ENCODE measurements at places on chromosomes 5 and 9.

GRCh38 chr9:129006328-129007034 lies 21.6 kb downstream of the SH3GLB2 start:
- DNase-seq, result peak; percentile 65

GRCh38 chr5:68641211-68641610 lies 425.7 kb downstream of the PIK3R1 start:
- no peak for DNase-seq

GRCh38 chr5:80182809-80183580 lies 72.9 kb downstream of the SERINC5 start:
- peak; percentile 34 for DNase-seq

- peak; percentile 86 for DNase-seq
These were observed 12.2 kb upstream of the OR13J1 start for GRCh38 chr9:35882263-35882848.

- DNase-seq, result no peak
These were observed 53.6 kb downstream of the RASGEF1C start for GRCh38 chr5:180155365-180155926.

DNA sequence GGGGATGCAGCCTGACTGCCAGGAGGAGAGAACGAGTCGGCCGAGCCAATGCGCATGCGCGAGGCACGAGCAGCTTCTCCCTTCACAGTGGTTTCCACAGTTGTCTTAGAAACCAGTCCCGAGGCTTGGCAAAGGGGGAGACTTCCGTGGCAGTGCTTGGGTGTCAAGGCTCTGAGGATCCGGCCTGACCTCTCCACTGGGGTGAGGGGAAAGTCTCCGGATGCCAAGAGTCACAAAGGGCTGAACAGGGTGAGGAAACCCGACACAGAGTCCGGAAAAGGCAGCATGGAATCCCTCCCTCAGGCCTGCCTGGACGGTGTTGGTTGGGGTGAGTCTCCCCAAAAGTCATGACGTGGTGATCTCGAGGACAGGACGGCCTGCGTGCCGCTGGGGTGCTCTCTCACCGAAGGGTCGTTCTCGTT lies 475.5 kb downstream of the SPATA31A7 start:
- DNase-seq, result no peak

- no peak for DNase-seq
These were observed 58.0 kb upstream of the ANKRD55 start for GRCh38 chr5:56291079-56291643.

GRCh38 chr5:147310059-147310704 lies 75.4 kb downstream of the STK32A start:
- no peak for DNase-seq

DNA sequence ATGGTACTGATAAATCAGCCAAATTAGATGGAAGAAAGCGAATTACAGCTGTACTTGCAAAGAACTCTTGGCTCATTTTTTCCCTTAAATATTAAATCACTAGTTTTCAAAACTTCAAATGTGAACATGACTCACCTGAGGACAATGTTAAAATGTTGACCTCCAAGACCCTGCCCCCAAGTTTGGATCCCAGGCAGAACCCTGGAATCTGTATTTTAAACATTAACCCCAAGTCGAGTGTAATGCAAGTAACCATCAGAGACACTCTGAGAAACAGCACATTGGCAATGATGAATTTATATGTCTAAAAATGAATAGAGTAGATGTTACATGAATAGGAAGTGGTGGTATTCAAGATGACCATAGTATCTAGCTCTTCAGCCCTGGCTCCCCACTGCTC lies 2.3 kb upstream of the CD274 start:
- DNase-seq, result no peak

DNA sequence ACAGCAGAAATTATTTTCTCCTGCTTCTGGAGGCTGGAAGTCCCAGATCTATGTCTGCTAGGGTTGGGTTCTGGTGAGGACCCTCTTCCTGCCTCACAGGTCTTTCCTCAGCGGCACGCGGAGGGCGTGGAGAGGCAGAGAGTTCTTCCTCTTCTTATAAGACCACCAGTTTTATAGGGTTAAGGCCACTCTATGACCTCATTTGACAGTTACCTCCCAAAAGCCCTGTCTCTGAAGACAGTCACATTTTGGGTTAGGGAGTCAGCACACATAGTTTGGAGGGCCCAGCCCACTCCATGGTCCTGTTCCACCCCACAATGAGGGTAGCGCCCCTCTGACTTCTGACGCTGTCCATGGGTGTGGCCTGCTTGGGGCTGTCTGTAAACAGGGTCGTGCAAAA lies 46.7 kb downstream of the TRIP13 start:
- DNase-seq, result no peak

DNA sequence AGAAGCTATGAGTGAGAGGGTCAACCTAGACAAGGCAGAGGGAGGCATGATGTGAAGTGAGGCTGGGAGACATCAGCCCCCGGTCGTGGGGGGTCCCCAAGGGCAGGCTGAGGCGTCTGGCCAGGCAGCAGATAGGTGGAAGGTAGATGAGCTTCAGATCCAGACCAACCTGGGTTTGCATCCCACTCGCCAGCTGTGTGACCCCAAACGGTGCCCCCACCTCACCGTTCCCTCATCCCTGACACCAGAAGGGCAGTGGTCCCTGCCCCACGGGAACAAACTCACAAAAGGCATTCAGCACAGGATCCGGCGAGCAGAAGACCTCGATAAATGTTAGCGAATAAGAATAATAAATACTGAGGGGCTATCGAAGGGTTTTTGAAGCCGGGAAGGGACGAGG lies 27.5 kb upstream of the LMX1B start:
- no peak for DNase-seq

- DNase-seq, result no peak
These were observed 5.2 kb downstream of the HNRNPAB start for GRCh38 chr5:178209334-178210072.

DNA sequence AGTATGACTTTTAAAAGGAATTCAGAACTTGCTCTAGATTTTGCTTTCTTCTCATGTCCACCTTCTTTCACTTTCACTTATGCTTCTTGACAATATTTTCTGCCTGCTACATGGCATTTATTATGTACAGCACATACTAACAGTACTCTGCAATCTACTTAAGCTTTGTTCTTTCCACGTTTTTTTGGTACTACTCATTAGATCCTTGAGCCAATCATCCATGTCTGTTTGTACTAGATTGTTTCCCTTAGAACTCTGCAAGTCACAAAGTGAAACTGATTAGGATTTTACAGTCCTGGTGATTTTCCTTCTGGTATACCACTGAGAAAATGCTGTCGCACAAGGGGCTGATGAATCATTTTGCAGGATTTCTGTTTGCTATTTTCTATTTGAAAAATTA lies 78.3 kb downstream of the PARP8 start:
- no peak for DNase-seq

- no peak for DNase-seq
These were observed 160.9 kb downstream of the AUH start for GRCh38 chr9:91200692-91201336.

- DNase-seq, result no peak
These were observed 895.9 kb downstream of the TLE4 start for GRCh38 chr9:80467632-80468031.

DNA sequence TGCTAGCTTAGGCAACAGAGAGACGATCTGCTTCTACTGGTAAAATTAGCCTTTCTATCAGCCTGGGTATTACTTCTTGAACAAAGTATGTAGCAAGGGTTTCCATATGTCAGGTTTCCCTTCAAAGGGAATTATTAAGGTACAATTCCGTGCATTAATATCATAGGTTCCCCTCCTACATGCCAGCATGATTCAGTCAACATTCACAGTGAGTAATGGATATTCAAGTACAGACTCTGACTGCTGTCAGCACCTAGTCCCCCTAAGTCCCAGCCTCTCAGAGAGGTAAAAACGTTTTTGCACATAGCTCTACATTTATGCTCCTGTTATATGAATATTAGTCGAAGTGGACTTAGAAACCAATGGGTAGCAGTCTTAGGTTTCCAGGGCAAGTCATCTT lies 322.4 kb upstream of the CCNG1 start:
- no peak for DNase-seq

DNA sequence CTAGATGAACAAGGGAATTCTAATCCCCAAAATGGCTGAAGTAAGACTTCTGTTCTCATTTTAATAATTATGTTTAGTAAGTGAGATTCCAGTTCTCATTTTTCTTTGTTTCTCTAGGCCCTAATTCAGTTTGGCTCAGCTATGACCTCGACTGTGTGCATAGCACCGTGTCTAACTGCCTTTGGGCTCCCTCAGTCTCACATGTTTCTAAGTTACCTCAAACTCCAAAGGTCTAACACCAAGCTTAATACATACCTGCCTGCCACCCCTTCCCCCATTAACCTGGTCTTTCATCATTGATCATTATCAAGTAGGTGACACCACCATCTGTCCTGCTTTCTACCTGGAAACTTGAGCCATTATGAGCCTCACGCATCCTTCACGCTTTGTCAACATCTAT lies 273.2 kb downstream of the SAXO1 start:
- DNase-seq, result no peak

DNA sequence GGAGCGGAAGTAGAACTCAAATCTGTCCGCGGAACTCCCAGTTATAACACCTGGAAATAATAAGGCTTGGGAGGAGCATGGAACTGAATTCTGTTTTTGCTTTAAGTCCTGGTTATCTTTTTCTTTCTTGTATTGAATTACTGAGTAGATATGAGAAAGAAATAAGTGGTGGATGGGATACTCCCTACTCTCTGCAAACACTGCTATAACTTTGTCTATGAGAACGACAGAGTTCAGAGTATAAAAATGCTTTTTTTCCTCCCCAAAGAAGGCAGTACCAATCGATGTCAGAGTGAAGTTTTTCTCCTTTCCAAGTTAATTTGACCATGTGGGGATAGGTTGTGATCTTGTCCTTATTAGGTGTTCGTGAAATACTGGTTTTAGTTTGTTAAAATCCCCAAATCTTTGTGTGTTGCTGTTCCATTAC lies 1.2 kb downstream of the RIC1 start:
- DNase-seq, result no peak

- DNase-seq, result no peak
These were observed 34.9 kb upstream of the FGF1 start for GRCh38 chr5:142720641-142721271.

- DNase-seq, result no peak
These were observed 7.8 kb upstream of the SOX30 start for GRCh38 chr5:157659868-157660660.

- no peak for DNase-seq
These were observed 37.6 kb downstream of the ANKRD33B start for GRCh38 chr5:10601246-10602030.

GRCh38 chr9:137302118-137302448 lies at the start of gene NRARP:
TSS of gene NRARP (minus strand) at chr9:137302271. CDS start at chr9:137301928, 343 bp downstream.
- DNase-seq, result peak; percentile 93

- DNase-seq, result no peak
These were observed 186.7 kb upstream of the TLX3 start for GRCh38 chr5:171122372-171122771.

GRCh38 chr9:78986446-78986845 lies 585.3 kb upstream of the TLE4 start:
- DNase-seq, result no peak

GRCh38 chr9:87500491-87501270 lies 3.0 kb downstream of the DAPK1 start:
- DNase-seq, result peak; percentile 49

DNA sequence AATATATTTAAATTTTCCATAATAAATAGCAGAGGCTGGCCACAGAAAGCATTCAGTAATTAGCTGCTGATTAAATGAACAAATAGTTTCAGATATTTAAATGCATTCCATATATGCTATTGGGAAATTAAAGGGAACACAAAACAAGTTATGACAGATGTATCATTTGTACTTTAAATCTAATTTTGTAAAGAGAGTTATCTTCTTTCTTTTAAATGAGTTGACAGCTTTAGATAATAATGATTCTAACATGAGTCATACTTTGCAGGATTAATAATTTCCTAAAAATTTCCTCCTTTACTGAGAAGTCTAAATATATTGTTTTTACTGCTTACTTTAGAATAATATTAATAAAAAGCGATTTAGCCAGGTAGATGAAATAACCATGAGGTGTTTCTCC lies 320.1 kb downstream of the ADAMTS6 start:
- DNase-seq, result no peak

- DNase-seq, result no peak
These were observed 29.7 kb downstream of the PCDHGC5 start for GRCh38 chr5:141518618-141519015.

DNA sequence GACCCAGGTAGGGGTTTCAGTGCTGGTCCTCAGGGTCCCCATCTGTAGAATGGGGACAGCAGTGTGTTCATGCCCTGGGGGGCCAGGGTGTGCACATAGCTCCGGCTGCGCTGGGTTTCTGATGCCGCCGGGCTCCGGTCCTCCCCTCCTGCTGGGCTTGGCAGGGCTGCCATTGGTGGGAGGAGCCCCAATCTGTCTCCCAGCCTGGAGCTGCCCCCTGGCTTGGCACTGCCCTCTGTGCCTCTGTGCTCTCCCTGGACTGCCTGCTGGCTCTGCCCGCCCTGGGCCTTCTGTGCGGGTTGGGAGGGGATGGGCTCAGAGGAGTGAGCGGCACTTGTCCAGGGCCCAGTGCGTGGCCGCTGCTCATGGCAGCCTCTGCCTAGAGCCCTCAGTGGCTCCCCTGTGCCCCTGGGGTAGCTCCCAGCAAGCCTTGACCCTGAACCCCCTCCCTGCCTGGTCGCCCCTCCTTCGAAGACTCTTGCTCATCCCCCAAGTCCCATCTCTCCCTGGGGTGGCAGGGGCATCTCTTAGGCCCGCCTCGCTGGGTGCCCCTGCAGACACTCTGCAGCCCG lies 35.7 kb downstream of the RXRA start:
- DNase-seq, result no peak

DNA sequence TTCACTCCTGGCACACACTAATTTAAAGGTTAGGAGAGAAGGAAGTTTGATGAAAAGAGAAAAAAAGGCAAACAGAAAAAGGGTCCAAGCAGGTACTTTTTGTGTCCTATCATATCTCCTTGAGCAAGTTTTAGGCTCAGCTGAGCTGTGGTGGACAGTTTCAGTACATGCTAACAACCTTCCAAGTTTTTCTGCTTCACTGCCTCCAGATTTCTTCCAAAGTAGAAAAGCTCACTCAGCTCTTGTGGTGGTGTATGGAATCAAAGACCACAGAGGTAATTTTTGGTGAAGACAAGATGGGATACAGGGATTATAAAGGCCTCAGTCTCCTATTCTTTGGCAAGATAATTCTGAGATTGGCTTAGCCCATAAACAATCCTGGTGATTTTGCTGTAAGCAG lies 921.8 kb downstream of the NR2F1-AS1 start:
- DNase-seq, result no peak

DNA sequence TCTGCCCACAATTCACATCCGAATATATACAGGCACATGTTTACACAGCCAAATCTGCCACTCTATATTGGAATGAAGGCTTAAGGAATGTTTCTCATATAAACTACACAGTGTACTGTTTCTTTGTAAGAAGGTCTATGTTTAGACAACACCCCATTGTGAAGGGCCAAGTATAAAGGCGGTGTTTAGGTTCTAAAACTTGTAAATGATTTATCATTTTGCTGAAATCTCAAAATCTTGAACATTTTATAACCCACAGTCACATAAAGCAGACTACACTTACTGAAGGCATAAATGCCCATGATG lies 94.0 kb downstream of the ZNF608 start:
- no peak for DNase-seq

- no peak for DNase-seq
These were observed 33.3 kb upstream of the FAM170A start for GRCh38 chr5:119596046-119596445.

GRCh38 chr5:6772886-6773285 lies 59.7 kb downstream of the TENT4A start:
- DNase-seq, result no peak

All from activated CD4-positive, alpha-beta T cell treated with anti-CD3 and anti-CD28 coated beads for 48 hours (primary cell).